ENCODE measurements at places on chromosomes 16 and 17. TPM values are rescaled to one million over a fixed set of nuclear protein-coding genes. Genes with fewer than 3 reads are reported as not detected.

Gene AOC2
- total RNA-seq: 2.9 TPM

DNA sequence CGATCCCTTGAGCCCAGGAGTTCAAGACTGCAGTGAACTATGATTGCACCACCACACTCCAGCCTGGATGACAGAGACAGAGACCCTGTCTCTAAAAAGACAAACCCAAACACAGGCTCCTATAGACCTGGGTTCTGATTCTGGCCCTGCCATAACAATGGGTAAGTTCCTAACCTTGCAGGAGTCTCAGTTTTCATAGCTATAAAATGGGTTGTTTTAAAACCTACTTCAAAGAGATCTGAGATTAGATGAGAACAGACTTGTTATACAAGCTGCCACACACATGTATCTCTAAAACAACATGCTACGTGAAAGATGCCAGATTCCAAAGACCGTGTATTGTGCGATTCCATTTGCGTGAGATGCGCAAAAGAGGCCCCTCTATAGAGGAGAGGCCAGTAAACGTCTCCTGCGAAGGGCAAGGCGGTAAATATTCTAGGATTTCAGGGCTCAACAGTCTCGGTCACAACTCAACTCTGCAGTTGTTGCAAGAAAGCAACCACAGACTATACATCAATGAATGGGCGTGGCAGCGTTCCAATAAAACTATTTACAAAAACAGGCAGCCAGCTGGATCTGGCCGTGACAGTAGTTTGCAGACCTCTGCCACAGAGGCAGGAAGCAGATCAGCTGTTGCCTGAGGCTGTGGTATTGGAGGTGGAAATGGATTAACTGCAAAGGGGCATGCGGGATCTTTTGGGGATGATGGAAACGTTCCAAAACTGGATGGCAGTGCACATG, 5.9 kb downstream of the CORO7 start:
- DNase-seq: peak; percentile 71

DNA sequence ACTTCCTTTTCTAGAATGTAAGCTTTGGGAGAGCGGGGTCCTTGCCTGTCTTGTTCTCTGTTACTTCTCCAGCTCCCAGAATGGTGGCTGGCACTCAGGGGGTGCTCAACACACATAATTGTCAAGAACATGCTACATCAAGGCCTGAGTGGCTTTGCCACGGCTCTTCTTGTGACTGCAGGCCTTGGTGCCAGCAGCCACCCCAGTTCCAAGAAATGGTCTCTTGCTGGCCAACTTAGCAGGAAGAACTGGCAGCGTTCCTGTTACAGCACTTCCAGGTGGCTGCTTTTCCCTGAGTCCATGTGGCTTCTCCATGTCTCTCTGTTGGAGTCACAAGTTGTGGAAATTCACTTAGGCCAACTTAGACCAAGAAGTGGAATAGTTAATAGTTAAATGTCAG, 36.1 kb downstream of the PRKCB start:
- DNase-seq: no peak

DNA sequence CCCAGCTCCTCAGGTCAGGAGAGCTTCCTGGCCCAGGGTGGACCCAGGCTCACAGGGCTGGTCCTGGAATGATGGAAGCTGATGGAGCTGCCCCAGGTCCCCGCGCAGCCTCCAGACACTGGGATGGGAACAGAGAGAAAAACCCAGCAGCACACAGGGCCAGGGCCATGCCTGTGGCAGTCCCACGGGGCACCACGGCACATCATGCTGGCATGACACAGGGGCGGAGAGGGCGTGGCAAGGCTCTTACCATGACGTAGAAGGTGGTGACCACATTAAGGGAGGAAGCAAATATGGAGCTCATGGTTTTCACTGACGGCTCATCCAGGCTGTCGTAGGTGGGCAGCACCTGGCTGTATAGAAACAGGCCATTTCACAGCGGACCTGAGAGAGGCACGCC, 18.3 kb downstream of the SLC38A10 start:
- DNase-seq: no peak

DNA sequence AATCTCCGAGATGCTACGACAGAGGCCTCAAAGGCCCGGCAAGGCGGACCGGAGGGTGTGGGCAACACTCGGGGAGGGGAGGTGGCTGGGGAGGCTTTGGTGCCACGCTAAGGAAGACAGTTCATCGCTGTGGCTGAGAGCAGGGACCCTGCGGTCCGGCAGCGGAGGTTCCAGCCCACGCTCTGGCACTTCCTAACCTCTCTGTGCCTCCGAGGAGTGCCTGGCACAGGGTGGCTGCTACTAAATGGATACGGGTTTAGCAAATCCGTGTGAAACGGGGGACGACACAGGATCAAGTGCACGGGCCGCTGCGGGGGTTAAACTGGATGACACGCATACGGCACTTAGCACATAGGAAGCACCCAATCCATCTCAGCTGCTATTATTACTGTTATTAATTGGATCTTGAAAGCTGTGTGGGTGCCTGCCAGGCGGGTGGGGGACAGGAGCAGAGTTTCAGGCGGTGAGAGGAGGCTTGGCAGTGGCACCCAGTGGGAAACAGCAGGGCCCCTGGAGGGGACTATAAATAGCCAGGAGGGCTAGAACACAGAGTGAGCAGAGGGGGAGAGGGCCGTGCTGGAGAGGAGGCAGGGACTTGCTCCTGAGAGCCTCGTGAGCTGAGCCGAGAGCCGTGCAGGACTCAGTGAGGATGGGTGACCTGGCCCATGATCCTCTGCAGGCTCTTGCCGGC, 45.0 kb downstream of the ABR start:
- DNase-seq: no peak

- DNase-seq: no peak
These were observed 188.1 kb upstream of the CCL2 start for GRCh38 chr17:34067011-34067410.

DNA sequence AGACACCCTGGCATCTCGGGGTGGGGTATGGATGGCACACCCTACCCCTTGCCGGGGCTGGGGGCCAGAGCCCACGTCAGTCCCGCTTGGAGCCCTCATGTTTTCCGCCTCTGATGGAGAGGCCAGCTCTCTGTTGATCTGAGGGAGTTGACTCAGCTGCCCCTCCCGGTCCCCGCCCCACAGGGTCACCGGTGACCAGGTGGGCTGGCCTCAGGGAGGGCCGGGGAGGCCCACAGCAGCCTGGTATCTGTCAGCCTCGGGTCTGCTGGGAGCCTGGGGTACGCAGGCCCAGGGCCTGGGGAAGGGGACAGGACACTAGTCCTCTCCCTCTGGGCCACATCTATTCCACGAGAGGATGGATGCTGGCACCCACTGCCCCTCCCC, 109.5 kb upstream of the CIBAR2 start:
- no peak for DNase-seq

DNA sequence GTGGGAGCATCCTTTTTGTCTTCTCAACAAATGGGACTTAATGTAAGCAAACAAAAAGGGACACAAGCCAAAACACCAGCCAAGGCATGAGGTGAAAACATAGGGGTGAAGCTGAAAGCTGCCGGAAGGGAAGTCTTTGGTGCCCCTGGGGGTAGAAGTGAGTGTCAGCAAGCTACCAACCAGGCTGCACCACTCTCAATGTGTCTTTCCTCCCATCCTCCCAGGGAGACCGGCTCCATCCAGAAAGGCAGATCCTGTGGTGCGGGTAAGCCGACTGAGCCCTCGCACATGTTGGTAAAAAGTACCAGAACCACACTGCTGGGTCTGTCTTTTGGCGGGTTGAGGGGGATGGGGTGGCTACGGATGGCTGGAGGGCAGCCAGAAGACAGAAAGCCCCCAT, 52.0 kb upstream of the SREBF1 start:
- no peak for DNase-seq

GRCh38 chr17:27569884-27570577, 61.0 kb upstream of the LGALS9 start:
- DNase-seq: no peak

DNA sequence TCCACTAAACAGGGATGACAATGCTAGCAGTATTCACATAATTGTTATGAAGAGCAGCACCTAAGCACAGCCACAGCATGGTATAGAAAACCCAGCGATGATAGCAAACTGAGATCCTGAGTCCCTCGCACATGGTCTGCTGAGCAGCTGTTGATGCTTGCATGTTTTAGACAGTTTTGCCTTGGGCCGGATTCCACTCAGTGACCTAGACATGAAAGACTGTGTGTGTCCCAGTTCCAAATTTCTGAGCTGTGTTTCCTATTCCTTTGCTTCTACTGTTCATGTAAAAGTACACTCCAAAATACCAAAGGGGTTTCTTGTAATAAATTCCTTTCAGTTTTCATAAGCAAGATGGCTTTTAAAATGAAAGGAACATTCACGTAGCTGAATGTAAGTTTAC, 30.8 kb upstream of the CMTR2 start:
- no peak for DNase-seq

GRCh38 chr17:69593716-69594115, 179.2 kb downstream of the MAP2K6 start:
- DNase-seq: no peak

DNA sequence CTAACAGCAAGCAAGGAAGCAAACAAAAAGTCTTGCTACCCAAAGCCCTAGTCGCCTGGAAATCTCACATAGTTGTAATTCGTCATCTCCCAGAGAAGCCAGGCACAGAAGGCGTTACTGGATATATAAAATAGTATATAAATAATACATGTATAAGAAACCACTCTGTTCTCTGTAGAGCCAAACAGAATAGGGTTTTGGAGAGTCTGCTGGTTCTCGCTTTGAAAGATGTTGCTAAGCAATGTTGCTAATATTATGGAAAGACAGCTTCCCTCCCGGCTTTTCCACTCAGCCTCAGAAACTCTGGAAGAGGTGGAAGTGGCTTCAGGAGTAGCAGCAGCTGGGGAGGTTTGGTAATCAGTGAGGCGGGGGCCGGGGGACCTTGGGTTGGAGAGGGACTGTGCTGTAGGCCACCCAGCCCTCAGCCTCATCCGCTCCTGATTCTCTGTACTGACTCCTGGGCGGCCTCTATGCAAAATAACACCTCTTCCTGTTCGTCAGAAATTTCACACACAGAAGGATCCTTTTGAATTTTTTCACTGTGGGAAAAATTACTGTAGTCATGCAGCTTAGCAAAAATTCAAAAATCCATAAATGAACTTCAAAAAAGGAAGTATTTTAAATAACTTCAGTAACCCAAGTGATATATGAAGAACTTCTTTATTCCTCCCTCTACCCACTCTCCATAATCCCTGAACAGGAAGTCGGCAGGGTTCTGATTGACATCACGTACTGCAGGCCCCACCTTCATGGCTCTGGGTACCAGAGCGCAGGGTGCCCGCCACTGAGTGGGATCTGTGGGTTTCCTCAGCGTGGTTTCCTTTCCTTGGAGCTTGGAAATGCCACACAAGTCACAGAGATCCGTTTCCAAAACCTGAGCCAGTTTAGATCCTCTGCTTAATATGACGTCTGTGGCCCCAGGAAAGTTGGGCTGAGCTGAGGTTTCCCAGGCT, 51.4 kb downstream of the RAP1GAP2 start:
- DNase-seq: no peak

DNA sequence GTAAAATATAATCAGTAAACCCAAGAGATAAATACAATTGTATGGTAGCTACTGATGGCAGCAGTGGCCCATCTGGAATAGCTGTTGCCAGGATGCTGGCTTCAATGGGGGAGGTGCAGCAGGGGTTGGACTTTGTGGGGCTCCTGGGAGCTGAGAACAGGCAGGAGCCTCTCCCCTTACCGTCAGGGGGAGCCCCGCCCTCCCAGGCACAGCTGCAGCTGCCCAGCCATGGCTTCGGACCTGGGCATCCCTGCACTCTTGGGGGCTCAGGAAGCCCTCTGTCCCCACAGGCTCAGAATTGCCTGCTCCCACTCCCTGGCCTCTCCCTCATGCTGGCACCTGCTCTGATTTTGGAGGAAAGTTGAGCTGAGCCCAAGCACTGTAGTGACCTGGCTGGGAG, 741.1 kb downstream of the CDH11 start:
- DNase-seq: no peak

- no peak for DNase-seq
These were observed 233.5 kb downstream of the GSG1L start for GRCh38 chr16:27829975-27830374.

Gene ALOX15
- total RNA-seq: not detected

- DNase-seq: peak; percentile 92
These were observed 18.0 kb downstream of the CCR7 start for GRCh38 chr17:40547079-40547784.

- peak; percentile 39 for DNase-seq
These were observed 139.4 kb downstream of the ZFHX3 start for GRCh38 chr16:72908362-72909167.

DNA sequence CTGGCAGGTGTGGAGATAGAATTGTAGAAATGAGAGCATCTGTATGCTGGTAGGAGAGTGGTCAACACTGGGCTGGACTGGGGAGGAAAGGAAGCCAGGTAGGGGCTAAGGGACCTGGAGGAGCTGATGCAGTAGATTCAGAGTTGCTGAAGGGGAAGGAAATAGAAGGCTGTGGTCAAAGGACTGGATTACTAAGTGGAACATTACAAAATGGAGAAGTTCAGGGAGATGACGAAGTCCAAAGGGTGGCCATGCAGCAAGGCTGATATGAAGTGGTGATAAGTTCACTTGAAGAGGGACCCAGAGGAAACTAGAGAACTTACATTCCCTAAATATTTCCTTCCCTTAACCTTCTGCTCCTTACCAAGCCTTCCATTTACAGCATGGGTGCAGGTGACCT, 8.6 kb upstream of the CCL2 start:
- DNase-seq: no peak
